ENCODE measurements at places on chromosomes 1 and 21. TPM values are rescaled to one million over a fixed set of nuclear protein-coding genes. Genes with fewer than 3 reads are reported as not detected.
A peak's percentile ranks its signal among the peaks of the same experiment; 100 is the strongest.

GRCh38 chr21:39096754-39097153 is 86.5 kb downstream of the PSMG1 start:
- no peaks in the 10 kb centered on the region for H3K4me1 ChIP-seq
- H3K36me3 ChIP-seq: no peaks in the 10 kb centered on the region
- DNase-seq: no peak
- no peak overlapping the region for H3K27ac ChIP-seq
- no peaks in the 10 kb centered on the region for H3K27me3 ChIP-seq

DNA sequence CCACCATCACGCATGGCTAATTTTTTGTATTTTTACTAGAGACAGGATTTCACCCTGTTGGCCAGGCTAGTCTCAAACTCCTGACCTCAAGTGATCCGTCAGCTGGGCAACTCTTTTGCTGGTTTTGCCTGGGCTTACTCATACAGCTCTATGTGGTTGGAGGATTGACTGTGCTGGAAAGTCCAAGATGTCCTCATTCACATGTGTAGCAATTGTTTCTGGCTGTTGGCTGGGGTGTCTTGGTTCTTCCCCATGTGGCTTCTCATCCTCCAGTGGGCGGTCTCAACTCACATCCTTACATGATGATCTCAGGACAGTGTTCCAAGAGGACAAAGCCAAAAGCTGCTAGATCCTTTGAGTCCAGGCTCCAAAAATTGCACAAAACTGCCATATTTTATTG is 53.3 kb downstream of the TEX35 start:
- DNase-seq: peak; percentile 56
- no peaks in the 10 kb centered on the region for H3K36me3 ChIP-seq
- H3K4me1 ChIP-seq: no peaks in the 10 kb centered on the region
- H3K27ac ChIP-seq: no peak overlapping the region
- no peaks in the 10 kb centered on the region for H3K27me3 ChIP-seq

DNA sequence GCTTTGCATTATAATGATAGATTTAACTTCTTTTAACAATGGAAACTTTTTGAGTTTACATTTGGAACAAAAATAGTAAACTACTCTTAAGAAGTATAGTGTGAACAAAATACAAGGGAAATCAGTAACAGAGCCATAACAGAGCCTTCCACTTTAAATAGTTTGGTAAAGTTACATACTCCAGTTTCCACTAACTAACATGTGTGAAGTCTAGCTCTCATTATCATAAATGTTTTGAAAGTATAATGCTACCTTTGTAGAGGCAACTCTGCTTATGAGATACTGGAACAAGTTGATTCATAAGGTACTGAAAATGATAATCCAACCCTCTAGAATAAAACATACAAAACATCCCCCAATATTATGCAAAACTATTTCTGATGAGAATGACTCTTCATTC is 1155.1 kb upstream of the ADGRL2 start:
- DNase-seq: no peak
- no peaks in the 10 kb centered on the region for H3K36me3 ChIP-seq
- H3K4me3 ChIP-seq: no peak overlapping the region
- peaks cover 5% of the 10 kb centered on the region for H3K4me1 ChIP-seq

- H3K27ac ChIP-seq: no peak overlapping the region
- no peak for DNase-seq
- no peak overlapping the region for H3K4me3 ChIP-seq
- H3K36me3 ChIP-seq: no peaks in the 10 kb centered on the region
Measured at GRCh38 chr1:208654241-208654640, 410.1 kb upstream of the PLXNA2 start.

GRCh38 chr1:205458777-205459566 is 3.1 kb upstream of the BLACAT1 start:
- H3K27ac ChIP-seq: no peak overlapping the region
- no peak for DNase-seq
- H3K4me1 ChIP-seq: no peaks in the 10 kb centered on the region
- no peaks in the 10 kb centered on the region for H3K36me3 ChIP-seq
- peaks cover 22% of the 10 kb centered on the region for H3K27me3 ChIP-seq

DNA sequence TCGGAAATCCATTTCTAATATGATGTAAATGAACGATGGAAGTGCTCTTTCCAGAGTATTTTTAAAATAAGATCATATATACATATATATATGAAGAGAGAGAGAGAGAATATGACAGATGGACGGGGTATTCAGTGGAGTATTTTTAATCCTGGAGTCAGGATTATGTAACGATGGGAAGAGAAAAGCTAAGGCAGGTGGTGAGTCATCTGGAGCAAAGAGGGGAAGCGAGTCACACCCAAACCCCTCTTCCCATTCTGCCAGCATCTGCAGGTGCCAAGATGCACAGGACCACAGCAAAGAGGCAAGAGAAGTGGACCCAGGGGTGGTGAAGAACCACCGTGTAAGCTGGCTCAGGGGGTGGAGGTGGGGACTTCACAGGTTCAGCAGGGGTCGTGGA is 102.7 kb upstream of the GRIK3 start:
- no peaks in the 10 kb centered on the region for H3K36me3 ChIP-seq
- no peak overlapping the region for H3K27ac ChIP-seq
- no peak for DNase-seq
- no peak overlapping the region for H3K4me3 ChIP-seq
- H3K27me3 ChIP-seq: no peaks in the 10 kb centered on the region

- DNase-seq: no peak
- no peak overlapping the region for H3K4me3 ChIP-seq
- no peaks in the 10 kb centered on the region for H3K36me3 ChIP-seq
- H3K27me3 ChIP-seq: no peaks in the 10 kb centered on the region
Measured at GRCh38 chr1:9247894-9248293, 13.3 kb downstream of the H6PD start.

DNA sequence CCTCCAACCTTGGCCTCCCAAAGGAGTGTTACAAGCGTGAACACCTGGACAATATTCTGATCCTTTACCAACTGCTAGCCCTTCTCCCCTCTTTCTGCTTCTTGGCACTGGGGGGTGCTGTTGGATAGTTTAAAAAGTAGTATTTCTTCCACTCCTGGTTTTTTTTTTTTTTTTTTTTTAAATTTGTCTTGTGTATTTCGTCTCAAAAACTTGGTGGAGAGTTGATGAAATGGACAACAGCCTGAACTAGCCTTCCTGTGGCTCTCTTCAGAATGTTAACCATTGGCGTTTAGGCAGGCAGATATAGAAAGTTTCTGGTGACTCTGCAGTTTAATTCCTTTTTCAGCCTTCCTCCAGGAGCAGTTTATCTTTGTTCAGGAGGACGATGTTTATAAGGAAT is 69.7 kb upstream of the USP24 start:
- no peaks in the 10 kb centered on the region for H3K27me3 ChIP-seq
- H3K4me1 ChIP-seq: peaks cover 18% of the 10 kb centered on the region
- no peak overlapping the region for H3K27ac ChIP-seq
- H3K4me3 ChIP-seq: no peak overlapping the region
- peak; percentile 5 for DNase-seq

GRCh38 chr1:65113298-65113697 is 34.7 kb upstream of the AK4 start:
- no peak overlapping the region for H3K27ac ChIP-seq
- no peak overlapping the region for H3K4me3 ChIP-seq
- no peak for DNase-seq
- H3K36me3 ChIP-seq: no peaks in the 10 kb centered on the region

- H3K36me3 ChIP-seq: 0 out of 2 replicates have a peak, but pooled peaks cover 6% of the 10 kb centered on the region
- H3K4me1 ChIP-seq: no peaks in the 10 kb centered on the region
- DNase-seq: no peak
- H3K4me3 ChIP-seq: no peak overlapping the region
Measured at GRCh38 chr1:230072866-230073265, 5.8 kb downstream of the GALNT2 start.

GRCh38 chr1:183148599-183148998 is 37.5 kb upstream of the LAMC2 start:
- DNase-seq: no peak
- H3K27me3 ChIP-seq: no peaks in the 10 kb centered on the region
- no peak overlapping the region for H3K27ac ChIP-seq
- H3K36me3 ChIP-seq: no peaks in the 10 kb centered on the region
- no peaks in the 10 kb centered on the region for H3K4me1 ChIP-seq

DNA sequence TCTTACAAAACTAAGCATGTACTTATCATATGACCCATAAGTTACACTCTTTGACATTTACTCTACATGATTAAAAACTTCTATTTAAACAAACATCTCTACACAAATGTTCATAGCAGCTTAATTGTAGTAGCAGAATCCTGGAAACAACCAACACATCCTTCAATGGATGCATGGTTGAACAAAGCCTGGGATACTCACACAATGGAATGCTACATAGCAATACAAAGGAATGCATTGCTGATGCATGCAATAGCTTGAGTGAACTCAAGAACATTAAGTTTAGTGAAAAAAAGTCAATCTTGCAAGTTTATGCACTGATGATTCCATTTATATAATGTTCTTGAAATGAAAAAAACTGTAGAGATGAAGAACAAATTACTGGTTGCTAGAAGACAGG is 686.9 kb downstream of the LRRIQ3 start:
- H3K36me3 ChIP-seq: no peaks in the 10 kb centered on the region
- no peaks in the 10 kb centered on the region for H3K27me3 ChIP-seq
- DNase-seq: no peak
- no peak overlapping the region for H3K27ac ChIP-seq
- no peaks in the 10 kb centered on the region for H3K4me1 ChIP-seq

- no peak overlapping the region for H3K4me3 ChIP-seq
- no peaks in the 10 kb centered on the region for H3K4me1 ChIP-seq
- no peak overlapping the region for H3K27ac ChIP-seq
- no peak for DNase-seq
- H3K27me3 ChIP-seq: no peaks in the 10 kb centered on the region
Measured at GRCh38 chr1:245932302-245932972, 574.6 kb downstream of the SMYD3 start.

GRCh38 chr21:31161157-31161556 is 122.9 kb upstream of the KRTAP19-8 start:
- H3K4me3 ChIP-seq: no peak overlapping the region
- H3K27ac ChIP-seq: no peak overlapping the region
- H3K4me1 ChIP-seq: no peaks in the 10 kb centered on the region
- no peaks in the 10 kb centered on the region for H3K27me3 ChIP-seq
- H3K36me3 ChIP-seq: no peaks in the 10 kb centered on the region

DNA sequence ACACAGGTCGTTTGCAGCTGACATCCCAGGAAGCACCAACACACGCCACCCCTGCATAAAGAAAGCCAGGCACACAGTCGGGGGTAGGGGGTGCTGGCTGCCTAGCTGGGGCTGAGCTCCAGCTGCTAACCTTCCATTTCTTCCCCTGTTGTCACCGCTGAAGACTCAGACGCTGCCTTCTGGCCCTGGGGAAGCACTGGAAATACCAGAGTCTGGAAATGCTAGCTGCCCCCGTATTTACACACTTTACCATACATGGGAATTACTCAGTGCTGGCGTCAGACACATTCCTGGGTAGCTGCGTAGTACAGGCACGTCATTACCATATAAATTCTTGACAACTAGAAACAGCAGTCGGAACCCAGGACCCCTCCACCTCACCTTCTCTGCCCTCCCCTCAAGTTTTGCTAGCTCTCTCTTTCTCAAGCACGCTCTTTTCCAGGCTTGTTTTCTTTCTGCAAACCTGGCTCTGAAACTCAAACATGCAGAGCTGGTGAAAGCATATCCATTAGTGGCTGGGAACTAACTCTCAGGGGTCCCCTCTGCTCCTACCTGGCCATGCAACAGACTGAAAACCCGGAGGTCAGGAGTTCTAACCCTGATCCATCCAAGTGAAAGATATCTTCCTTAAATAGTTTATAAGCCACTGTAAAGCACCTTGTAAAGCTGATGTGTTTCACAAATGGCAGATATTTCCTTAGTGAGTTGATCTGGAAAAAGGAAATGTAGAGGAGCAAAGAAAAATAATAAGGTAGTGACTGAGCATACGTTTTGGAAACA is 3.3 kb downstream of the CSRP1 start:
- H3K27ac ChIP-seq: no peak overlapping the region
- H3K27me3 ChIP-seq: no peaks in the 10 kb centered on the region
- peaks cover 16% of the 10 kb centered on the region for H3K4me1 ChIP-seq
- H3K4me3 ChIP-seq: no peak overlapping the region

GRCh38 chr21:28100366-28100765 is 892.3 kb downstream of the LTN1 start:
- no peaks in the 10 kb centered on the region for H3K36me3 ChIP-seq
- no peak for DNase-seq
- no peak overlapping the region for H3K4me3 ChIP-seq
- no peaks in the 10 kb centered on the region for H3K4me1 ChIP-seq
- no peak overlapping the region for H3K27ac ChIP-seq

GRCh38 chr1:205421798-205422197 is at the start of gene LEMD1:
Gene LEMD1 (minus strand): TSS chr1:205422056. CDS start chr1:205420536, 1,520 bp downstream.
- no peak for DNase-seq
- no peak within 1 kb of the TSS for H3K4me3 ChIP-seq
- H3K27me3 ChIP-seq: peaks cover 6% of the 10 kb centered on the region
- H3K36me3 ChIP-seq: no peaks in the 10 kb centered on the region
- H3K4me1 ChIP-seq: no peaks in the 10 kb centered on the region

GRCh38 chr1:162663589-162664106 is 31.4 kb downstream of the DDR2 start:
- H3K27ac ChIP-seq: peak overlapping the region; percentile 13
- DNase-seq: no peak
- H3K4me3 ChIP-seq: no peak overlapping the region
- H3K36me3 ChIP-seq: no peaks in the 10 kb centered on the region

- H3K4me1 ChIP-seq: no peaks in the 10 kb centered on the region
- no peaks in the 10 kb centered on the region for H3K36me3 ChIP-seq
- H3K27me3 ChIP-seq: no peaks in the 10 kb centered on the region
- H3K27ac ChIP-seq: no peak overlapping the region
- no peak for DNase-seq
- no peak overlapping the region for H3K4me3 ChIP-seq
Measured at GRCh38 chr1:205069371-205070125, 14.7 kb downstream of the TMEM81 start.

DNA sequence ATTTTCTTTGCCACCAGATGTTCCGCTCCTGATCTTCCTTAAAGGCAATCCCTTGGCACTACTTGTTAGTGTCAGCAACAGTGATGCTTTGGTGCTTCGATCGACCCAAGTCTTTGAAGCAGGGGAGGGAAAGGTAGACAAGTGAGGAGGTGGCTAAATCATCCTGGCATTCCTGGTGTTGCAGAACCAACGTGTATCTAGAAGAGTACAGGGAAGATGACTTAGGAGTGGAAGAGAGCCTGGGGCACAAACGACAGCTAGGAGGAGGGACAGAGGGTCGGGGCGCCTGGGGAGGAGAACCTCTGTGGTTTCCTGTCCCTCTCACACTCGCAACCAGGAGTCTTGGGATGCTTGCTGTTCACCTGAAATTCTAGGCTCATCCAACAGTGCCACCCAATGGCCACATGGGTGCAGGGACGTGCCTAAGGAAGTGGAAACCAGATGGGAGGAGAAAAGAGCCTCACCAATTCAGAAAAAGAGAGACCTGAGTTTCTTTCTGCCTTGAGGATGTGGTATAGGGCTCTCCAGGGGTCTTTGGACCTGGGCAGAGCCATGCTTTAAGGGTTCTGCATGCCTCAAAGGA is 9.5 kb upstream of the KCNA2 start:
- H3K4me1 ChIP-seq: peaks cover 15% of the 10 kb centered on the region
- no peak overlapping the region for H3K27ac ChIP-seq
- DNase-seq: no peak
- no peaks in the 10 kb centered on the region for H3K36me3 ChIP-seq
- peaks cover 2% of the 10 kb centered on the region for H3K27me3 ChIP-seq
- H3K4me3 ChIP-seq: no peak overlapping the region

Gene ORC1
- total RNA-seq: 24.5 TPM

Gene CASQ2
- total RNA-seq: not detected

Gene TMEM50B
- 12.1 TPM for total RNA-seq

Gene ZP4
- total RNA-seq: not detected

Gene ODF2L
- 17.1 TPM for total RNA-seq

Gene UMODL1
- not detected for total RNA-seq

Gene CACNA1E
- 22.0 TPM for total RNA-seq

Gene ODR4
- 12.3 TPM for total RNA-seq

Gene CCDC17
- total RNA-seq: 1.7 TPM

Gene PGLYRP3
- 0.29 TPM for total RNA-seq

All from GM12878 (cell line).